Stimulated activated CD4-positive, alpha-beta T cell treated with anti-CD3 and anti-CD28 coated beads, Interleukin-1b, Interleukin-23, amount 100 ng/mL, for 1 hour (primary cell): ENCODE measurements at places on chromosomes 1 and 21.

GRCh38 chr1:44830900-44831304 lies 12.2 kb downstream of the PTCH2 start:
- DNase-seq, result no peak

- no peak for DNase-seq
Measured at GRCh38 chr1:91731815-91732214, 154.1 kb downstream of the TGFBR3 start.

DNA sequence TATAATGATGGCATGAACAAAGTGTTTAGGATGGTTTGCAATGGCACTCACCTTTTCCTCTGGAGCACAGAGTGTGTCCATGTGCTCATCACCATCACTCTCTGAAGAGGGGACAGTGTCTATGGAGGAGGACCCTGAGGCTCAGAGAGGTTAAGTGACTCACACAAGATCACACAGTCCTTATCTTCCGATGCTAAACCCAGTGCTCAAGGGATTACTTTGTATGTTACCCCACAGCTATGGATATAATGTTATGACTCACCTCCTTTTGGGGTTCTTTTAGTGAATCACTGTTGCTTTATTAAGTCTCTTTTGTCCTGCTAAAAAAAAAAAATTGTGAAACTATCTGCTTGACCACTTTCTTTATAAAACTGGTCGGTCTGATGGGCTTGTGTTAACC lies 67.6 kb downstream of the TENT5C start:
- DNase-seq, result no peak

- DNase-seq, result no peak
Measured at GRCh38 chr1:3552751-3553150, 58.6 kb downstream of the MEGF6 start.

- no peak for DNase-seq
Measured at GRCh38 chr21:43269440-43269839, 100.6 kb downstream of the CRYAA start.
